ENCODE measurements at places on chromosomes 16 and 17.

DNA sequence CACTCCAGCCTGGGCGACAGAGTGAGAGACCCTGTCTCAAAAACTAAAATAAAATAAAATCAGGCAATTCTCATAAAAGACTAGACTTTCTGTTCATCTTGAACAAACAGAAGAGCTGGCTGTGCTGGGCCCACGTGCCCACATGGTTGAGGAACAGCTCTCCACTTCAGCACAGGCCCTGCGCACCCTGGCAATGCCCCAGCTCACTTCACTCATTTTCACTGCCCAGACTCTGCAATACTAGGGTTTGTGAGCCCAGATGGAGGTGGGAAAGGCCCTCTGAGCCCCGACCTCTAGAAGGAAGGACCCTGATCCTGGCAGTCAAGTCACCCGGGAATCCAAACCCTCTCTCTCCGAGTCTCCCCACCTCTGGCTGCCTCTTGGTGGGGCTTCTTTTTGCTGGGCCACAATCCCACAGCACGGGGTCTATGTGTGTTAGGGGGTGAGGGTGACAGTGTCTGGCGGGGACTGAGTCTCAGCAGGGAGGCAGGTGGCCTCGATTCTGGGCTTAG lies 14.8 kb downstream of the MYLK3 start:
- DNase-seq = no peak

DNA sequence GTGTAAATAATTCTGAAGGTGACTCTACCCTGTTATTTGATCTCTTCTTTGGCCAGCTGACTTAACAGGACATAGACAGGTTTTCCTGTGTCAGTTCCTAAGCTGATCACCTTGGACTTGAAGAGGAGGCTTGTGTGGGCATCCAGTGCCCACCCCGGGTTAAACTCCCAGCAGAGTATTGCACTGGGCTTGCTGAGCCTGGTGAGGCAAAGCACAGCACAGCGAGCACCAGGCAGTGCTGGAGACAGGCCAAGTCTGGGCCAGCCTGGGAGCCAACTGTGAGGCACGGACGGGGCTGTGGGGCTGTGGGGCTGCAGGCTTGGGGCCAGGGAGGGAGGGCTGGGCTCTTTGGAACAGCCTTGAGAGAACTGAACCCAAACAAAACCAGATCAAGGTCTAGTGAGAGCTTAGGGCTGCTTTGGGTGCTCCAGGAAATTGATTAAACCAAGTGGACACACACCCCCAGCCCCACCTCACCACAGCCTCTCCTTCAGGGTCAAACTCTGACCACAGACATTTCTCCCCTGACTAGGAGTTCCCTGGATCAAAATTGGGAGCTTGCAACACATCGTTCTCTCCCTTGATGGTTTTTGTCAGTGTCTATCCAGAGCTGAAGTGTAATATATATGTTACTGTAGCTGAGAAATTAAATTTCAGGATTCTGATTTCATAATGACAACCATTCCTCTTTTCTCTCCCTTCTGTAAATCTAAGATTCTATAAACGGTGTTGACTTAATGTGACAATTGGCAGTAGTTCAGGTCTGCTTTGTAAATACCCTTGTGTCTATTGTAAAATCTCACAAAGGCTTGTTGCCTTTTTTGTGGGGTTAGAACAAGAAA lies 5.1 kb downstream of the STH start:
- DNase-seq = no peak

DNA sequence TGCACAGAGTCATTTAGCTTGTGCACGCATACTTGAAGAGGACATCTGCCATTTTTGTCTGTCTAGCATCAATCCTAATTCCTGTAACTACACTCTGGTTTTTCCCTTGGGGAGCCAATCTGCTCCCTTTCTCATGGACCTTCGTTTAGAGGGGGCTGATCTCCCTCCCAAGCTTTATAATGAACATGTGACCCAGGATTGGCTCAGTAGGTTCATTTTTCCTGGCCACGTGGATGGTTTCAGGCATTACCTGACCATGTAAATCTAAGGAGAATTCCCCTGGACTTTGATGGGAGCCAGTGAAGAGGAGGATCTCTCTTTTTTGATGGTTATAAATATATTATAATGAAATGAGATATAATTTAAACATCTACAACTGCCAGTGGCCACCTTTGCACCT lies 56.8 kb upstream of the HS3ST2 start:
- DNase-seq = no peak

DNA sequence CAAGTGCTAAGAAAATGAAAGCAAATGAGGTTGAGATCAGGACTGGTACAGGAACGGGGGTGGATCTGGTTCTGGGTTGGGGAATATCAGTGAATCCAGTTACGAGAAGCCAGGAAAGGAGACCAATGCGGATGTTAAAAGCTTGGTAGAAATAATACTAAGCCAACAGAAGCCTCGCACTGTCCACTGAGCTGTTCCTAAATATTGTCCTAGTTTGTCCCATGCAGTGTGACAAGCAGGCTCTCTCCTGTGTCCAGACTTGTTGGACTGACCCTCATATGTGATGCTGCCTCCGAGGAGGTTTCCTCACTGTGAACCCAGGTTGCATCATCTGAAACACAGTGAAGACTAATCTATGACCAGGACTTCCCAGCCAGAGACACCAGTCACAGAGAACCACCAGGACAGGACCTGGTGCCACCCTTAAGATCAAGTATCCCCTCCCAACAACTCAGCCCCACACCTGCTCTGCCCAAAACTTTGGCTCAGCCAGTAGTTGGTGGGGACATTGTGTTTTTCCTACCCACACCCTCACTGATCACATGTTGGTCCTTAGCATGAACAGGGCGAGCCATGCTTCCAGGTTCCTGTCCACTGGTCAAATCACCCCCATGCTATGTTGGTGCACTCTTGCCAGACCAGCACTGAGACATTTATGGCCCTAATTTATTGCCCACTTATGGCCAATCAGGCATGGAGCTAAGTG lies 32.7 kb upstream of the SCNN1B start:
- DNase-seq = no peak

GRCh38 chr16:31073970-31074813 lies at the start of the genes ZNF646 and ZNF668:
TSS of gene ZNF646 (plus strand) at chr16:31074422. CDS start at chr16:31076325, 1,903 bp downstream.
TSS of gene ZNF668 (minus strand) at chr16:31074240. CDS start at chr16:31064459, 9,781 bp downstream.
- DNase-seq = peak; percentile 99

- no peak for DNase-seq
Observed at GRCh38 chr17:64411999-64412771, 21.5 kb upstream of the PECAM1 start.

GRCh38 chr17:77679589-77679988 lies 278.9 kb upstream of the TNRC6C start:
- DNase-seq = no peak

DNA sequence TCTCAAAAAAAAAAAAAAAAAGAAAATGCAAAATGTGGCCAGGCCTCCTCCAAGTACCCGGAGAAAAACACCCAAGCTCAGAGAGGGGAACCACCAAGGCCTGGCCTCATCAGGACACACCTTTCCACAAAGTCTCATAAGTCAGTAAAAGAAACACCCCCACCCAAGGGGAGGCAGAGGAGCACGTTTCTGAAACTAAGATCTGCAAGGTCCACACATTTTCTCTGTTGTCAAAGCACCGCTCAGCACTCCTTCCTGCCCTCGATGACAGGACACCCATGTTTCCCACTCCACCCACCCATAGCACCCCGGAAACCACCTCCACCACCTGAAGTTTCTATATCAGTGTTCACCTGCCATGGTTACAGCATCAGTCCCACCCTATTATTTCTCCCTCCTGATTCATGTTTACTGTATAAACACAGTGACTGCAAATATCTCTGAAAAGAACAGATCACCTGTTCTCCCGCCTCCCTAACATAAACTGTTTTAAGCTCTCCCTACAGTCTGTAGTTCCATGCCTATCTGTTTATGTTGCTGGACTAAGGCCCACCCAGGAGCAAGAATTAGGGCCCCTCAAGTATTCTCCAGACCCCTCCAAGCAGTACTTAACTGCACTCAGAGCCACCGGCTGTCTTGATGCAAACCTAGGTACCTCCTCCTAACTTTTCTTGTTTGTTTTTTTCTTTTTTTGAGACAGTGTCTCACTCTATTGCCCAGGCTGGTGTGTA lies 2.0 kb downstream of the CORO7 start:
- peak; percentile 85 for DNase-seq

GRCh38 chr17:17722081-17722905 lies 41.0 kb downstream of the RAI1 start:
- DNase-seq = no peak

DNA sequence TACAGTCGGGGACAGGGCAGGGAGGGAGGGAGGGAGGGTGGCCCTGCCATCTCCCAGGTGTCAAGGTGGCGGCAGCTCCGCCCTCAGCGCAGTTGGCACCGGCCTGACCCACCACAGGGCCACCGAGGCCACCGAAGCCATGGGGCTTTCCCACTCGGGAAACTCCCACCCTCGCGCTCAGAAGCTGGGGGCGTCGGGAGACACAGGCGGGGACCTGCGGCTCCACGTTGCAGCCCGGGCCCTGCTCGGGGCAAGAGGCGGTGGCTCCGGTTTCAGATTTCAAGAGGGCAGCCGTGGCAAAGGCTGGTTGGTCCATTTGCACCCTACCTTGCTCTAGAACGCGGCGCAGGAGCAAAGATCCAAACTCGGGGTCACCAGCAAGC lies 544 bp downstream of the CYB561 start:
- peak; percentile 73 for DNase-seq

Data from CD4-positive, alpha-beta memory T cell (primary cell).